ENCODE measurements at places on chromosomes 3 and 15.

DNA sequence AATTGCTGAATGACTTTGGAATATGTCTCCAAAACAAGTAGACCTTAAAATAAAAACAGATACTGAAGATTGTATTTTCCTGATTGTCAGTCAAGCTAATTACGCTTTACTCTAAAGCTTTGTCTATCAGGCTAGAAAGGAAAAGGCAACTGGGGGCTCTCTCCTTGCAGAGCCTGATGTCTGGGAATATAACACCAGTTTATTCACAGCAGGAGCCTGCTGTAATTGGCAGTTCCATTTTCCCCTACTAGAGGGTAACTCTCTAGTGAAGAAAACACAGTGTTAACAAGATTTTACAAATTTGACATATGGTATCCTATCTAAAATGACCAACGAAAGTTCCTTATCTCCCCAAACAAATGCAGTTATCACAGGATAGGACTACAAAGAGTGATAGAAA is 158.8 kb downstream of the PDZRN3 start:
- no peak for DNase-seq

DNA sequence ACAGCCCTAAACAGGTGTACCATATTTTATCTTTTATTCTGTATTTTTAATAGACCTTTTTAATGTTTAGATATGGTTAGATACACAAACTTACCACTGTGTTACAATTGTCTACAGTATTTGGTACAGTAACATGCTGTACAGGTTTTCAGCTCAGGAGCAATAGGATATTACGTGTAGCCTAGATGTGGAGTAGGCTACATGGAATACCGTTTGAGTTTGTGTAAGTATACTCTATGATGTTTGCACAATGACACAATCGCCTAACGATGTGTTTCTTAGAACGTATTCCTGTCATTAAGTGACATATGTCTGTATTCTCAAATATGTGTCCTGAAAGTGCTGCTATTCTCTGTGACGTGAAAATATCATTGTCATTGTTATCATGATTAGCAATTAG is 62.6 kb downstream of the MFSD1 start:
- DNase-seq, result no peak

DNA sequence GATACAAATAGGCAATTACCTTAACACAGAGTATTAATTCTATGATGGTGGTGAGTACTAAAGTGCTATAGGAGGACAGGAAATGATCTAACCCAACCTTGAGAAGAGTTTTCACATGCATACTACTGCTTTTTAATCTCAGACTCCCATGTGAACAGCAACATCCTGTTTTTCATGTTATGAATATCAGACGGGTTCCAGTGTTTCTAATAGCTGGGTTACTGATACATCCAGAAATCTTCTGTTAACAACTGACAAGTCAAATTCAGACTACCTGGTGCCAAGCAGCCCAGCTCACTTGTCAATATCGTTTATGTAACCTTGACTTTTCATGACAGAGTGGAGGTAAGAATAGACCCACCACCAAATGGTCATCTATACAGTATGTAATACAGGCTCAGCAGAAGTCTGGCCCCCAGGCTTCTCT is 220.2 kb upstream of the COL8A1 start:
- no peak for DNase-seq

DNA sequence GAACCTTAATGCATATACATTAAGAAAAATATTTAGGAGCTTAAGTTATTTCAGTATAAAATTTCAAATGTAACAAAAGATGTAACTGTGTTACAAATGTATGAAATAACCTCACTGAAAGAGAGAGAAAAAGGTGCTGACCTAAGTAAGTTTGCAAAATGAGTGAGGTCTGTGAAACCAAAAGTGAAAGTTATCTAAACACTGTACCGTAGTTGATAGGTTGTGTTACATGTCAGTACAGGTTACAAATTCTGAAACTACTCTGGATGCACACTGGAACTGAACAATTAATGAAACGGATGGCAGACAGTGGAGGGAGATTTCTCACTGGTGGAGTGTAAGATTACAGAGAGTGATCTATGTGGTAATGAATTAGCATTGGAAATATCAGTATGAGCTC is 420.7 kb downstream of the ZNF385D start:
- no peak for DNase-seq

GRCh38 chr3:161854232-161854771 is 357.7 kb downstream of the OTOL1 start:
- DNase-seq, result no peak

DNA sequence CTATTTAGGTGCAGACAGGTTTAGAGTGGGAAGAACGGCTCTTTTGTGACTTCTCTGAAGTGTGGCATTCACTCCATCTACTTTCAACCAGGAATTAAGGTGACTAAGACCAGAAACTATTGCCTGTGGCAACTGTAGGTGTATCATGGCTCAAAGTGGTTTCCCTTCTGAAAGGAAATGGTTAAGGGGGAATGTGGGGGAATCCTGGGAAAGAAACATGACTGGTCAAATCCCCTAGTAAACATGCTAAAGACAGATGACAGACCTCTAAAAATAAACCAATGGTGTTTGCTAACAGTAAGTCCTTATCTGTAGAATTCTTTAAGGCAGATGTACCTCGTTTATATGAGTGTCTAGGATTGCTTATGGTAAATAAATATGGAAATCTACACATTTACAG is 56.9 kb downstream of the MEGF11 start:
- DNase-seq, result no peak

GRCh38 chr3:154168998-154169795 is 48.0 kb downstream of the ARHGEF26 start:
- DNase-seq, result no peak

GRCh38 chr3:184965639-184966430 is 153.9 kb downstream of the VPS8 start:
- DNase-seq, result no peak

GRCh38 chr15:72495007-72495406 is 20.9 kb downstream of the ARIH1 start:
- no peak for DNase-seq

DNA sequence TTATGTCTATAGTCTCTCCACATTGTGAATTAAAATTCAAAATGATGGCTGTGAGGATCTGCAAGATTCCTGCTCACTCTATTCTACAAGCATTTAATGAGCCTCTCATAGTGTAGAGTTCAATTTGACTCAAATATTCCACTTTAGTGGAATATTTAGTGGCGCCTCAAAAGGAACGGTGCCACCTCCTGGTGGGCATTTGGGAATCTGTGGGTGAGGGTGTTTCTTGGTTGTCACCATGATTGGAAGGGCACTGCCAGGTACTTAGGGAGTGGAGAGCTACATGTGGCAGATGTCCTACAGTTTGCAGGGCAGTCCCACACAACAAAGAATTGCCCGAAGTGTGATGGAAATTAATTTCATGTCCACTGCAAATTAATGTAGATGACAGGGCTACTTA is 21.5 kb upstream of the KCNMB3 start:
- no peak for DNase-seq

- no peak for DNase-seq
Observed at GRCh38 chr3:78668302-78668701, 1099.5 kb downstream of the ROBO1 start.

DNA sequence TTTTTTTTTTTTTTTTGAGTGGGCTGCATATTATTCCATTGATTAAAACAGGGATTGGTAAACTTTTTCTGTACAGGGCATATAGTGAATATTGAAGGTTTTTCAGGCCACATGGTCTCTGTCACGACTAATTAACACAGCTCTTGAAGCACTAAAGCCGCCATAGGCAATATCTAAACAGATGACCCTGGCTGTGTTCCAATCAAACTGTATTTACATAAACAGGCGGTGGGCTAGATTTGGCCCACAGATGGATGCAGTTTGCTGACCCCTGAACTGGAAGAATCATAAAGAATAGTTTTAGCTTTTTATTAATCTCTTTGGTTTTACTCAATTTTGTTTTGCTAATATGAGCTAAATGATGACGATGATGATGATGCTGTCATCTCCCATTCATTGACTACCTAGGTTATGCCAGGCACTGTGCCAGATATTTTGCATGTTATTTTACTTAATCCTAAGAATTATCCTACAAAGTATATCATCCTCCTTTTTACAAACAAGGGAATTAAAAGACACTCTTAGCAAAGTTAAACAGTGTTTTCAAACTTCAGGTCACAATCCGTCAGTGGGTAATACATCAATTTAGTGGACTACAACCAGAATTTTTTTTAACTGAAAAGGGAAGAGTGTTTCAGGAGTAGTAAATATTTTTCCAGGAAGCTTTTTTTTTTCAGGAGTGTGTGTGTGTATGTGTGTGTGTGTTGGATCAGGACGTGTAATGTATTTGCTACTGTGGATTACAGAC is 54.3 kb downstream of the LMCD1 start:
- no peak for DNase-seq

GRCh38 chr3:30400926-30401325 is 205.5 kb upstream of the TGFBR2 start:
- no peak for DNase-seq

DNA sequence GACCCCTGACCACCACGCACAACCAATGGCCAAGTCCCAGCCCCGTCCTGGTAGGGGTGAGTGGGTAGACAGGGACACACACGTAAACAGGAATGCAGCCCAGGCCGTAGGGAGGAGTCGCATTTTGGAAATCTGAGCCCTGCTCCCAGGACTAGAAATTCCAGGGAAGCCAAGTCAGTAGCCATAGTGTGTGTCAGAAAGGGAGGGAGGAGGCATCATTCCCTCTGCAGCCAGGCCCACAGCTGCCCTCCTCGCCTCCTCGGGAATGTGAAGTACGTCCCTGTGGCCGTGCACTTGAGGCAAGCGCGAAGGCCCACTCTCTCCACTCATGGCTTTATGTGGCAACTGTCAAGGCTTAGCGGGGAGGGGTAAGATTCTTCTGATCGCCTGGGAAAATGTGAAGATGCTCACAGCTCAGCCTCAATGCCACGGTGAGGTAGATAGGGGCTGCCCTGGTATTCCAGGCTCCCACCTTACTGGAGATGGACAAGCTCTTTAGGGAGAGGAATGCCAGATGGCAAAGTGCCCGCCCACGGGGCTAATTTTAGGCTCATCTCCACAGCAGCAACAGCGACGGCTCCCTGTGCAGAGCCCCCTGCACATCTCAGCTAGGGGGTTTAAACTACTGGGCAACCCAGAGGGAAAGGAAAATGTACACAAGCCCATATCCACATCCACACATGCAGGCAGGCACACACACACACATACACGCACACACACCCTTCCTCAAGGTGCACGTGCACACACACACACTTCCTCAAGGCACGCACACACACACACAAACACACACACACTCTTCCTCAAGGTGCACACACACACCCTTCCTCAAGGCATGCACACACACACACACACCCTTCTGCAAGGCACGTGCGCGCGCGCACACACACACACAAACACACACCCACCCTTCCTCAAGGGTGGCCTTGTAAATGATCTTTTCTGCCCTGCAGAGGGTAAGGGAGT is 65.5 kb downstream of the ADCY5 start:
- peak; percentile 37 for DNase-seq

DNA sequence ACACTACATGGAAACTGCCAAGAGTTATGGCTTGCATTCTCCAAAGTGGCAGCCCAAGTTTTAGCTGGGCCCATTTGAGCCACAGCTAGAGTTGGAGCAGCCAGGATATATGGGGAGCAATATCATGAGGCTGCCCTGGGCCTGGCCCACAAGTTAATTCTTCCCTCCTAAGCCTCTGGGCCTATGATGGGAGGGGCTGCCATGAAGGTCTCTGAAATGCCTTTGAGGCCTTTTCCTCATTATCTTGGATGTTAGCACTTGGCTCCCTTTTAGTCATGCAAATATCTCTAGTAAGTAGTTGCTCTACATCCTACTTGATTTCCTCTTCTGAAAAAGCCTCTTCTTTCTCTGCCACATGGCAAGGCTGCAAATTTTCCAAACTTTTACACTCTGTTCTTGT is 257.5 kb upstream of the CHRM5 start:
- DNase-seq, result no peak

GRCh38 chr15:64683378-64683777 is 92.0 kb downstream of the RBPMS2 start:
- DNase-seq, result no peak

DNA sequence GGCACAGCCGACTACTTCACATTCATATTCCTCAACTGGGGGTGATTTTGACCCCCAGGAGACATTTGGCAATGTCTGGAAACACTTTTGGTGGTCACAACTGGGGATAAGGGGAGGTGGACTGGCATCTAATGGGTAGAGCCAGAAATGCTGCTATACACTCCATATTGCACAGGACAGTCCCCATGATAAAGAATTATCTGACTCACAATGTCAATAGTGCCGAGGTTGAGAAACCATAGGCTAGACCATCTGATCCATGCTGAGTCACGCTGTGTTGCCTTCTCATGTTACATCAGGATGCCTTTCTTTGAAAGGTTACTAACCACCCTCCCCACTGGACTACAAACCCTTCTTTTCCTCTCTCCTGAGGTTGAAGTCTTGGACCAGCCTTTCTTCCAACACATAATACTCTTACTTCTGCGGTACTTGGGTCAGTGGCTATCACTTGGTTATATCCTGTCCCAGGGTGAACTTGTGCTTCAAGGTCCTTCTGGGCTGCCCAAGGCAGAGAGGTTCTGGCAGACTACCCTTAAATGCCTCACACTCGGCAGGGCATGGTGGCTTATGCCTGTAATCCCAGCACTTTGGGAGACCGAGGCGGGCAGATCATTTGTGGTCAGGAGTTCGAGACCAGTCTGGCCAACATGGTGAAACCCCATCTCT is 68.8 kb downstream of the CTNNB1 start:
- no peak for DNase-seq

GRCh38 chr15:27592036-27592760 is 506.9 kb downstream of the OCA2 start:
- DNase-seq, result no peak

GRCh38 chr3:11995120-11995519 is 9.1 kb upstream of the SYN2 start:
- DNase-seq, result no peak

DNA sequence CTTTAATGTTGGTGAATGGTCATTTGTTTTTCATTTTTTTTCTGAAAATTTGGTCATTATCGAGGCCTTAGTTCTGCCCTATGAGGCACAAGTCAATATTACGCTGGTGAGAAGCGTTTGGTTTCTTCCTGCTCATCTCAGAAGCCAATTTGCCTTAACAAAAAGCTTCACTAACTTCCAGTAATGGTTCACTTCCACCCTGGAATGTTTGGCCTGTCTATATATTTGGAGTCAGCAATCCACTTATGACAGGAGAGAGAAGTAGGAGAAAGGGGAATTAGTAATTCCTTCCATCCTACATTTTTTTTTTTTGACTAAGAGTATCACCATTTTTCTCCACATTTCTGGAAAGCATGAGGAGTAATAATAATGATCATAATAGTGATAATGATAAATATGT is 124.4 kb downstream of the DIPK2A start:
- DNase-seq, result no peak

DNA sequence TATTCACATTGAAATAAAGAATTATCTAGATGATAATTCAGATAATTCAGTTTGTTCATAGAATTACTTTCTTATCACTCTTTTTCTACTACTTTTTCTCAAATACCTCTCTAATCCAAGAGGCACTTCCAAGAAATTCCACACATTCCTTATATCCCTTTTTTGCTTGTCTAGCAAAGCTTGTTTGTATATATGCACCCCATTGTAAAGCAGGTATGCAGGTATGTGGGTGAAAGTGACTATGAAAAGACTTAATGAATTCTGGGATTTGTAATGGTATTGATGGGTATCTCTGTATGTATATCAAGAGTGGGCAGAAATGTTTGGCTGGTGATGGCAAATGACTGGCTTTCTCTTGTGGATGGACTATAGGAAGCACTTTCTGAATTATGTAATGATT is 94.1 kb upstream of the FGF7 start:
- no peak for DNase-seq

- DNase-seq, result no peak
Observed at GRCh38 chr3:130340766-130341165, 4.7 kb upstream of the COL6A5 start.

Data from frontal cortex (tissue), 4 donors.